CD4-positive, alpha-beta T cell treated with Interleukin-1 beta for 1 hour (primary cell): ENCODE measurements at places on chromosomes 4 and X.

GRCh38 chrX:154467556-154467955 is 9.5 kb downstream of the PLXNA3 start:
- DNase-seq, result no peak

GRCh38 chr4:90025248-90025647 is 101.9 kb upstream of the CCSER1 start:
- DNase-seq, result no peak

DNA sequence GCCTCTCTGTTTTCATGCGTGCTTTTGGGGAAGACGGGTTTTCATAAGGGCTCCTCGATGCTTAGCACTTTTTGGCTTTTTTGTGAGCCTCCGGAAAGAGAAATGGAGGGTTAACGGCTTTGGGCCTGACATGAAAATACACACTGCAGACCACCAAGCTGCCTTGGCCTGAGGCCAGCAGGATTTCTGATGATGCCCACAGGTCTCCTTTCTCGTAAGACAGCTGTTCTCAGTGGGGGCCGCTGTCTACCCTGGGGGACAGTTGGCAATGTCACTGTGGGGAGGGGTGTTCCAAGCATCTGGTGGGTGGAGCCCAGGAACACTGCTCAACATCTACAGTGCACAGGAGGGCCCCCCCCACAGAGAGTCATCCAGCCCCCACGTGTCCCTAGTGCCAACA is 29.4 kb upstream of the CLDN34 start:
- DNase-seq, result no peak

DNA sequence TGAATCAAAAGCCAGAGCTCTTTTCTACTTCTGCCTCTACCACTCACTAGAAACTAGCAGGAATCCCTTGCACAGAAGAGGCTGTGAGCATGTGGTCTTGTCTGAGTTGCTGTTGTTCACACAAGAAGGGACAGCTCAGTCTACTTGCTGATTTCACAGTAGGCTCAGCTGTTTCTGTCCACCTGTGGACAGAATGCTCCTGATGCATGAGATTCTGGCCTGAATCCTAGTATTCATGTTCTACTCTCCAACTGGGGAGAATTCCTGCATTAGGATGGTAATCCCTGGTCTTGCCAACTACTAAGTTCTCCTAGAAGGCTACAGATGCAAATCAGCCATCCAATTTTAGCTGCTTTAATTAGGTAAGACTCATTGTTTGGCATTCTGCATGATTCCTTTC is 112.8 kb downstream of the PPA2 start:
- no peak for DNase-seq

- DNase-seq, result no peak
Measured at GRCh38 chrX:120769576-120770341, 105.9 kb downstream of the CT47B1 start.

DNA sequence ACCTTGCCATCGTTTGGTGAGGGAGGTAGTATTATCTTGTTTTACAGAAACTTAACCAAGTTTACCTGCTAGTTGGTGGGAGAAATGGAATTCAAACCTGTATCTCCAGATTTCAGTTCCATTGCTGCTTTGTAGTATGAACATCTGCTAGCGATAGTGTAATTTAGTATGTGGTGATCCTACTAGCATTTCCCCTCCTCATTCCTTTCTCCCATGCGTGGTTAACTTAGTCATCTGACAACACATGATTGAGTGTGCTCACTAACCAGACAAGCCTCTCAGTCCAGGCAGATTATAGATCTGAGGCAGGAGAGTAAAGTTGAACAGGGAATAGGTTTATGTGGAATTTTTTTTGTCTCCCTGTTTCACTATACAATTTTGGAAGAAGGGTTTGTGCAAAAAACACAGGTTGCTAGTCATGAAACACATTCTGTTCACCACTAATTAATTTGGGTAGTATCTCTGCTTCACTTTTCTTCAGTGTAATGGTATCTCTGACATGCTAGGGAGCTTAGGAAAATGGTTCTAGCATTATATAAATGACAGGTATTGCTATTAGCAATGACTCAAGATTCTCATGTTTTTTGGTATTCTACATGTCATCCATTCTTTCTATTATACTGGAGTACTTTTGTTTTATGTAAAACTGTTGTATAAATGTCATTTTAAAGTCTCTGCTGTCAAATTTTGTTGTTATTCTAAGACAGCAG is 21.7 kb downstream of the RBPJ start:
- DNase-seq, result no peak

- no peak for DNase-seq
Measured at GRCh38 chr4:87824352-87824751, 8.4 kb upstream of the MEPE start.

GRCh38 chr4:161920304-161921052 is 243.3 kb downstream of the FSTL5 start:
- DNase-seq, result no peak

DNA sequence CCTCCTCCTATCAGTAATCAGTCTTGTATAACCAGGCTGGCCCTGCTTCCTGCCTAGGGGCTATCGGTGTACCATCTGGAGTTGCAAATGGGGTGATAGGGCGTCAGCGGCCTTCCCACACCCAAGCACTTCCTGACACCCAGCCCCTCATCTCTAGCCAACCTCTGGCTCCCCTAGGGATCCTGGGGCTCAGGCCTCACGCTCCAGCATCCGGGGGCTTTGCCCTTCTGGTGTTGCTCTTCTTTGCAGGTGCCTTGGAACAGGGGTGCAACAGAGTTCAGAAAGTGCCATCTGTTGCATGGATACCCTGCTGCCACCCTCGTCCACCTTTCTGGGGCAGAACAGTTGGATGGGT is 4.1 kb downstream of the IL9R start:
- no peak for DNase-seq
